Left lung (tissue), 14 donors: ENCODE measurements at places on chromosomes 6 and 20. TPM values are rescaled to one million over a fixed set of nuclear protein-coding genes. Genes with fewer than 3 reads are reported as not detected.

GRCh38 chr6:99901596-99902384 lies 92.2 kb downstream of the MCHR2 start:
- H3K27me3 ChIP-seq: no peaks in the 10 kb centered on the region
- H3K36me3 ChIP-seq: no peaks in the 10 kb centered on the region
- no peak overlapping the region for H3K27ac ChIP-seq
- no peak for DNase-seq

- H3K27me3 ChIP-seq: no peaks in the 10 kb centered on the region
- no peaks in the 10 kb centered on the region for H3K4me1 ChIP-seq
- no peak overlapping the region for H3K27ac ChIP-seq
- H3K36me3 ChIP-seq: no peaks in the 10 kb centered on the region
Observed at GRCh38 chr20:63766695-63767426, 27.3 kb downstream of the SLC2A4RG start.

Gene ADRM1
- polyA plus RNA-seq: 30.8 TPM

- H3K27me3 ChIP-seq: no peaks in the 10 kb centered on the region
- peak overlapping the region; percentile 95 for H3K27ac ChIP-seq
- H3K4me1 ChIP-seq: peaks cover 43% of the 10 kb centered on the region
- no peaks in the 10 kb centered on the region for H3K36me3 ChIP-seq
- DNase-seq: peak; percentile 93
Observed at GRCh38 chr6:163405412-163406309, 8.9 kb upstream of the QKI start.

- no peaks in the 10 kb centered on the region for H3K27me3 ChIP-seq
- no peak overlapping the region for H3K27ac ChIP-seq
- H3K4me3 ChIP-seq: no peak overlapping the region
- H3K36me3 ChIP-seq: no peaks in the 10 kb centered on the region
- DNase-seq: no peak
- H3K4me1 ChIP-seq: no peaks in the 10 kb centered on the region
Observed at GRCh38 chr6:164322533-164322932, 908.0 kb downstream of the QKI start.

Gene MUC21
- polyA plus RNA-seq: not detected
